Right lung (tissue), 10 donors: ENCODE measurements at places on chromosomes 2 and 18. TPM values are rescaled to one million over a fixed set of nuclear protein-coding genes. Genes with fewer than 3 reads are reported as not detected.

GRCh38 chr2:217216982-217217381, 357.1 kb upstream of the TNP1 start:
- DNase-seq, result no peak

GRCh38 chr2:160145471-160145870, 54.6 kb downstream of the ITGB6 start:
- DNase-seq, result no peak

GRCh38 chr2:100765481-100765880, 54.5 kb upstream of the NPAS2 start:
- no peak for DNase-seq

- DNase-seq, result no peak
Observed at GRCh38 chr2:229022652-229023051, 248.4 kb downstream of the PID1 start.

DNA sequence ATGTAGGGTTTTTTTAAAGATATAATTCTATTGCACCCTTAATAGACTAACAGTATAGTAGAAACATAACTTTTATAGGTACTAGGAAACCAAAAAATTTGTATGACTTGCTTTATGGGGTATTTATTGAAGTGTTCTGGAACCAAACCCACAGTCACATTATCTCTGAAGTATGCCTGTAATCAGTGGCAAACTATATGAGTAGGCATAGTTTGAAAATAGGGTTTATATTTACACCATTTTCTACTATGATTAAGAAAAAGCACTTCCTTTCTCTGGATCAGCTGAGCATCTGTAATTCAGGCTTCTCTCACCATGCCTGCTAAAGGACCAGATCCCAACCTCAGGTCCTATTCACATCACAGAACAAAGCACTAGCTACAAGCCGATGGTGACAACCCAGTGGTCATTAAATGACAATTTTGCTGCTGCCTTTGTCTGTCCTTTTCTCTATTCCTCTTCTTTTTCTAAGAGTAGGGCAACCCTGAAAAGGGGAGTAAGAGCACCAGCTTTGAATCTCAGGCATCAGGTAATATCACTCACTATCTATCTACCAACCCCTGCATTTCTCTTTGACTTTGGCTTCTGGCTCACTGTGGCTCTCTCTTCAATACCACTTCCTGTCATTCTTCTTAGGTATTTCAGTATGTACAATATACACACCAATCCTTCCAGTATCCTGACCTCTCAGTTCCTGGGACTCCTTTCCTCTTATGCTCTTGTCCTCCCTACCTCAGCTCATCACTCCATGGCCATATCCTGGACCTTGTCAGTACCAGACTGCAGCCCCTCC, 14.4 kb downstream of the NEMP2 start:
- no peak for DNase-seq

GRCh38 chr2:43044093-43044681, 182.2 kb downstream of the ZFP36L2 start:
- no peak for DNase-seq

DNA sequence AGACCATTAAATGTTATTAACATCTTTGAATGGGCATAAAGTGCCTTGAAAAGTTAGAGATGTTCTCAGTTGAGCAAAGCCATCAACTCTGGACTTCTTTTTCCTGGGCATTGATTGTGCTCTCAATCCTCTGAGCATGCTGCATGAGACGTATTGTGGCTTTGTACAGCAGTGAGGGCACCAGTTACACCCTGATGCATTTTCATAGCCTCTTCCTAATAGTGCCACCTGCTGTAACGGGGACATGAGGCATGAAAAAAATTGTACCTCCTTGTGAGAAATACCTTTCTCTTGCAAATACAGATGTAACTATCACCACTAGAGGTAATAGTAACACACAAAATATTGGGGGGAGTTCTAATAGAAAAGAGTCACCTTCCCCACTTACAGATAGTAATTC, 697.5 kb downstream of the TMEM182 start:
- DNase-seq, result no peak

GRCh38 chr2:12478151-12479064, 238.3 kb upstream of the TRIB2 start:
- no peak for DNase-seq

GRCh38 chr2:149015501-149015900, 23.0 kb upstream of the LYPD6B start:
- no peak for DNase-seq

DNA sequence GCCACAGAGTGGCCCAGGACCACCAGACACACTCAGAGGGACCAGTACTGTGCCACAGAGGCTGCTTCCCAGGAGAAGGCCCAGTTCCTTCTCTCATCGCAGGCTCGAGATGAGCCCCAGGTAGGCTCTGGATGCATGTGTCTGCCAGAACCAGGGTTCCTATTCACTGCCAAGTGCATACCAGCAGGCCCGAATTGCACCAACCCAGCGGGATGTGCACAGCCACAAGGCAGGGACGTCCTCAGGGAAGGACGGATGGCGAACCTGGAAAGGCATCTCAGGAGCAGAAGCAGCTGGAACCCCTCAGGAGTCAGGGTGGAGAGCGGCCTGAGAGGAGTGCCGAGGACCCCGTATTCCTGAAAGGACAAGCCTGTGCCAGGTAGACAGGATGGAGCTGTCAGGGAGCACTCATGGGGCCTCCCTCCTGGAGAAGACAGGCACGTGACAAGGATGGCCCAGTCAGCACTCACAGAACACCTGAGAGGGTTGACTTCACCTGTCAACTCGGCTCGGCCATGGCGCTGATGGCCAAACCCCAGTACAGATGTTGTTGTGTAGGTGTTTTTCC, 73.7 kb downstream of the PTGR3 start:
- DNase-seq, result no peak

DNA sequence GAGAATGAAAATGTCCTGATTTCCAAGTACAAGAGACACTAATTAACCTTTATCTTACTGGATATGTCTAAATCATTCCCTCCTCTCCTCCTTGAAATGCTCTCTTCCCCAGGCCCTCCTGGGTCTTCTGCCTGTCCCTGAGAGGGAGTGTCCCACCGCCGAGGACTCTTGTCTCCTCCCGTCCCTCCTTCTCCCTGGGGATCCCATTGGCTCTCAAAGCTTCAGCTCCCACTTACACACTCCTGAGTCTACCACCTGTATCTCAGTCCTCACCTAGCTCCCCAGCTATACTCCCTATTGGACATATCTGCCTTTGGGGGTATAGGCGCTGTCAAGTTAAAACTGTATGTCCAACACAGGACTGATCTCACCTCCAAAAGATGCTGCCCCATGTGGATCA, 116.1 kb downstream of the TMEM163 start:
- no peak for DNase-seq

GRCh38 chr2:154495455-154495868, 203.0 kb upstream of the KCNJ3 start:
- DNase-seq, result no peak

- DNase-seq, result no peak
Observed at GRCh38 chr2:160125828-160126227, 63.4 kb upstream of the PLA2R1 start.

DNA sequence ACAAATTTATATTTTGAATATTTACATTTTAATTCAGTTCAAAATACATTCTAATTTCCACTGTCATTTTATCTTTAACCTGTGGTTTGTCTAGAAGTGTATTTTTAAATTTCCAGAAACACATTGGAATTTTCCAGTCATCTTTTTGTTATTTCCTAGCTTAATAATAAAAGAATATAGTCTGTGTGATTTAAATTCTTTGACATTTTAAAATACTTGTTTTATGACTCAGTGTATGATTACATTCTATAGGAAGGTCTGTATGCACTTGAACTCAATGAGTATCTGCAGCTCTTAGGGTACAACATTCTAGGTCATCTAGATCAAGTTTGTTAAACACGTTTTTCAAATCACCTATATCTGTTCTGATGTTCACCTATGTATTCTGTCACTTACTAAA, 88.3 kb upstream of the MBOAT2 start:
- DNase-seq, result no peak

- DNase-seq, result no peak
Observed at GRCh38 chr2:30990176-30990575, 148.1 kb downstream of the GALNT14 start.

DNA sequence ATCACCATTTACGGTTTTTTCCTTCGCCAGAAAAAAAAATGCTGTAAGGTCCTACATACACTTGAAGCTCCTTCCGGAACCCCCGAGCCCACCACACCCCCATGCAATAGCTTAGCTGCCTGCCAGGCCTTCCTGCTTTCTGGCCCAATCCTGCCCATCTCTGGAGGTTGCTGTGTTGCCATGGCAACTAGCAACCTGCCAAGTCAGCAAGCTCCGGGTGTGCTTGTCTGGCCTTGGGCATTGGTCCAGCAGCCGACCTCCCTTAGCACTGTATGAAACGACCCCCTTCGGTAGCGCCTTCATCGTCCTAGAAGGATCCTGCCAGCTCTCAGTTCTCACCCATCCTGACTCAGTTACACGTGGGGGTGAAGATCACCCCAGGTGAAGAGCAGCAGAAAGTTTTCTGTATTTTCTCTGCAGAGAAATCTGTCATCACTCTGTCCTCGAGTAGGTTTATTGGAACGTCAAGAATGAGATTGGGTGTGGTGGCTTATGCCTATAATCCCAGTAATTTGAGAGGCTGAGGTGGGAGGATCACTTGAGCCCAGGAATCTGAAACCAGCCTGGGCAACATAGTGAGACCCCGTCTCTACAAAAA, 47.4 kb upstream of the MTCL1 start:
- DNase-seq, result no peak

DNA sequence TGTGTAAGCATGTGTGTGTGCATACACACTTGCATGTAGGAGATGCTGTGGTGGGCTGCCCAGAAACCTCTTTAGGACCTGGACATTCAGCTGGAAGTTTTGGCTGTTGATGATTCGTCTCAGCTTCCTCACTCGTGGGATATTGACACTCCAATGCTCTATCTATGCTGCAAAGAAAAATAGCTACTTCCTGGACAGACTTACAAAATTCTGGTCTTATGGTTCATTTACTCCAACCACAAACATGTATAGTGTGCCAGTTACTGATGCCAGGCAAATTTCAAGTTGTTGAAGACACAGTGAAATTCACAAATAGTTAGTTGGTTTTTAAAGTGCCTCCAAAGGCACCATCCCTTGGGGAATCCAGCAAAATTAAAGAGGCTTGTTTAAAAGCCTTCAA, 882.6 kb downstream of the CPS1 start:
- no peak for DNase-seq

GRCh38 chr18:34734056-34734455, 24.0 kb downstream of the DTNA start:
- no peak for DNase-seq

DNA sequence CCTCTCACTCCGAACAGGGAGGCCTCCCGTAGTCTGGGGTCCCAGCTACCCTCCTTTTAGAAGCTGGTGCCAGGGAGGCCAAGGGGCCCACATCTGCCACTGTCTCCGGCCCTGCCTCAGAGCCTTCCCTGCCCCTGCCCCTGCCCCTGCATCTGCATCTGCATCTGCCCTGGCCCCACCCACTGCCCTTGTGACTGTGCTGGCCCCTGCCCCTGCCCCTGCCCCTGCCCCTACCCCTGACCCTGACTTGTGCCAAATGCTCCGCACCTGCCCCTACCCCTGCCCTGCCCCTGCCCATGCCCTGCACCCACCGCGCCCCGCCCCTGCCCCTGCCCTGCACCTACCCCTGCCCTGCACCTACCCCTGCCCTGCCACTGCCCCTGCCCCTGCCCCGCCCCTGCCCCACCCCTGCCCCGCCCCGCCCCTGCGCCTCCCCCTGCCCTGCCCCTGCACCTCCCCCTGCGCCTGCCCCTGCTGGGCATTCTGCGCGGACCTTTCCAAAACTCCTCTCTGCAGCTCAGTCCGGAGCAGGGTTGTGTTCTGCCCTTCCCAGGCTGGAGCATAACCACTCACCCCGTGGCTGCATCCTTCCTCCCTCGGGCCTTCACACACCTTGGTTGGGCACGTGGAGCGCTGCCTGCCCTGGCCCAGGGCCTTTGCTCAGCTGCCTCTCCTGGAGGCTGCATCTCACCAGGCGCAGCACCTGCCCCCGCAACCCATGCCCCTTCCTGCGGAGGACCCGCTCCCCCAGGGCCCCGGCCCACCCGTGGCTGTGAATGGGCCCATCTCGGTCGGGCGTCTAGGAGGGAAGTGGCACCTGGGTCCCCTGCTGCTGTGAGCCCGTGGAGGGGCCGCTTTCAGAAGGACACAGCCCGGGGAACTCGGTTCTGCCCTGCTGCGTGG, 5.4 kb downstream of the SNTG2 start:
- no peak for DNase-seq

DNA sequence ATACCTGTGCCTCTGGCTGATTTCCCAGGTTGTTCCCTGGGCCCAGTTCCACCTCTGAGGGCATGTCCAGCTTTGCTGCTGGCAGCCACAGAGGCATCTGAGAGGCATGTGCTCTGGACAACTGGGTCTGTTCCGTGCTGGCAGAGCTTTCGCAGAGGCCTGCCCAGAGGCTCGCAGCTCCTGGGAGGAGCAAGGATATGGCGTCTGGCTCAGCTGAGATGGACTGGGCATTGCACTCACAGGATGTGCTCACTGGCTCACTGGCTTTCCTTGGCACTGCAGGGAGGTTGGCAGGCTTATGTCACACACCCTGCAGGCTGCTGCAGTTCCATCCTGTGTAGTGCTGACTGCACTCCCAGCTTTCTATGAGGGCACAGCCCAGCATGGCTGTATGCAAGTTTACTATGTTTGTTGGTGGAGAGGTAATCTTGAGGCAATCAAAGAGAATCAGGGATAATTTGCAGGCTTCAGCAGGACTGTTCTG, 172.3 kb downstream of the PRKCE start:
- DNase-seq, result no peak

DNA sequence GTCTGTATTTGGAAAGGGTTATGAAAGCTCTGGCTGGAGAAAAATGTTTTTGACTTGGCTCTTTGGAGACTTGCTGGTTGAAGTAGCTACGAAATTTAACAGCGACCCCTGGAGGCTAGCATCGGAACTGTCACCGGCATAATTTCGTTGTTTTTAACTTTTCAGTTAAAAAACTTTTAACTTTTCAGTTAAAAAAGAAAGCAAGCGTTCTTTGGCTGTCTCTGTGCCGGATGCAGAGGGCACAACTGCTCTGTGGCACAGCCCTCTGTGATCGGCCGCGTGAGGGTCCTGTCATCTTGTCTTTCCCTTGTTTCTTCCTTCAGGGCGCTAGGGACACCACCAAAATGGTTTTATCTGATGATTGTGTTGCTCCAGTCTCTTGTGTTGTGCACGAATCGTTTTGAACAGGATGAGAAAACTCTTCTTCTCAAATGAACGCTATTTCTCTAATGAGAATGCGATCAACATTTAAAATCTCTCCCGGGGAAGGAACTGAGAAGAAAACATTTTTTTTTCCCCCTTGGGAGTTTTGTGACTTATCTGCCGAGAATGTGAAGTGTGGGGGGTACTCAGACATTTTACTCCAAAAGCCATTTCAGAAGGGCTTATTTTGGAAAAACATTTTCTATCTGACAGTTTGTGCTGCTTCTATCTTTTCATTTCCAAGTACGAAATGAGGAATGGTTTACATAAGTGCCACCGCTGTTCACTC, 57.1 kb downstream of the ADCYAP1 start:
- no peak for DNase-seq

The ASB18 gene
- 0.21 TPM for polyA plus RNA-seq

The TXNDC2 gene
- polyA plus RNA-seq, result not detected

The ABCB11 gene
- not detected for polyA plus RNA-seq

The SNED1 gene
- polyA plus RNA-seq, result 60.3 TPM

The UPP2 gene
- polyA plus RNA-seq, result 0.29 TPM

The ATAD2B gene
- polyA plus RNA-seq, result 28.3 TPM

The MARCHF4 gene
- 0.34 TPM for polyA plus RNA-seq

The CHST9 gene
- 2.9 TPM for polyA plus RNA-seq

The SP140 gene
- polyA plus RNA-seq, result 2.6 TPM
